ENCODE measurements at places on chromosomes 16 and 17. TPM values are rescaled to one million over a fixed set of nuclear protein-coding genes. Genes with fewer than 3 reads are reported as not detected.
A peak's percentile ranks its signal among the peaks of the same experiment; 100 is the strongest.

GRCh38 chr17:79538291-79538690, 72.6 kb downstream of the RBFOX3 start:
- no peak for DNase-seq

DNA sequence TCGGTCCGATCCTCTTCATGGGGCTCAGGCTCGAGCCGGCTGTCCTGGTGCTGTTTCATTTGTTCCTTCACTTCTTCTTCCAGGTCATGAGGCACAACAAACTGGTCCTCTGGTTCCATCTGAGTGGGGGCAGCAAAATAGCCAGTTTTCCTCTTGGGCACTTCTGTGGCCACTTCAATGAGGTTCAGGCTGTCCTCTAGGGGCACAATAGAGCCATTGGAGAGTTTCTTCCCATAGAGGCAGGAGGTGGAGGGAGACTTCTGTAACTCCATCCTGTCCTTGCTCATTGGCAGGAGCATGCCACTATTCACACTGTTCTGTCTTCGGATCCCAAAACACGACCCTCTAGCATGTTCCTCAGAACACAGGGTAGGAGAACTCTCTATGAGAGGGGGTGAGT, 22.9 kb downstream of the MARVELD3 start:
- peak; percentile 8 for DNase-seq

- no peak for DNase-seq
Observed at GRCh38 chr16:27781195-27781524, 231.2 kb downstream of the KATNIP start.

DNA sequence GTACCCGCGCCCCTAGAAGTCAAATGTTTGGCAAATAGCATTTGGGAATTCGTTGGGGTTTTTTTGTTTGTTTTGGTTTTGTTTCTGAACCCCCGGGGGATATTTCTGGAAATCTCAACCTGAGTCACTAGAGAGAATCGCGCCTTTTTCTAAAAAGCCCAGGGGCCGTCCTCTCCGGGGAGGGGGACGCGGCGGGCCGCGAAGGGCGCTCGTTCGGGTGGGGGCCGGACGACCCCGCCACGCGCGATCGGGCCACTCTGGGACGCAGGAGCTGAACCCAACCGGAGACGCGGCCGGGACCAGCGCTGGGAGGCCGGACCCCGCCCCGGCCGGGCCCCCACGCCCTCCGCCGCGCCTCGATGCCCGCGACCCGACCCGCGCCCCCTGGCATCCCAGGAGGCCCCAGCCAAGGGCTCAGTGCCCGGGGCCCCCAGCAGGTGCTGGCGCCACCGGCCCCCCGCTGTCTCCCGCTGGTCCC, 302 bp downstream of the LITAF start:
- DNase-seq, result no peak

DNA sequence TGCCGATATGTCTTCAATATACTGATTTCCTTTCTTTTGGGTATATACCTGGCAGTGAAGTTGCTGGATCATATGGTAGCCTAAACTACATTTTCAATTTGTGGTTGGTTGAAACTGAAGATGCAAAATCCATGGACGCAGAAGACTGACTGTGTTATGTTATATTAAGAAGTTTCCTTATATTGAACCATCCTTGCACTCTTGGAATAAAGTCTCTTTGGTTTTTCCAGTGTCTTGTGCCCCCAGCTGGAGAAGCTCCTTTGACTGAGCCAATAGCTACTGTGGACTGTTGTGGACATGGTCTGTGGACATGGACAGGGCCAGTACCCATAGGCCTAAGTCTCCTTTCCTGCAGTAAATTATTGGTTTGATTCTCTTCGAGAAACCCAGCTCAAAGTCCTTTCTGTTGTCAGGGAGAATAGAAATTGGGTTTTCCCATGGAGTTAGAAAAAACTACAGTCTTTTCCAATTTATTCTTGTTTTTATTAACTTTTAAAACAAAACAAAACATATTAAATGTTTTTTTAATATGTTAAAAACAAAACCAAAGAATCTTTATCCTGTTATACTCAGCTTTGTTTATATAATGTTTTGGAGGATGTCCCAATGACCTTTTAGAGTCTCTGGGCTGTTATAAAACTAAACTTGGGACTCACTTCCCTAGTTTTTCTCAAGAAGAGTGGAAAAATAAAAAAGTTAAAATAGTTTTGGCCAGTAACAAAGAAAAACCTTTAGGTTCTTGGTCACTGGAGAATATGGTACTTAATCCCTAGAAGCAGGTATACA, 15.2 kb upstream of the IL34 start:
- no peak for DNase-seq

GRCh38 chr17:75848523-75849278, 4.5 kb upstream of the UNC13D start:
- peak; percentile 79 for DNase-seq

MPDU1 gene
- total RNA-seq, result 113 TPM

DPEP2 gene
- 2.9 TPM for total RNA-seq

HES7 gene
- total RNA-seq, result 0.09 TPM

MRC2 gene
- total RNA-seq, result 10.9 TPM

KRT31 gene
- not detected for total RNA-seq
